Activated T-cell treated with anti-CD3 and anti-CD28 coated beads, Interleukin-2, amount 50 U/mL, for 24 hours (primary cell): ENCODE measurements at places on chromosomes 13 and 19.

DNA sequence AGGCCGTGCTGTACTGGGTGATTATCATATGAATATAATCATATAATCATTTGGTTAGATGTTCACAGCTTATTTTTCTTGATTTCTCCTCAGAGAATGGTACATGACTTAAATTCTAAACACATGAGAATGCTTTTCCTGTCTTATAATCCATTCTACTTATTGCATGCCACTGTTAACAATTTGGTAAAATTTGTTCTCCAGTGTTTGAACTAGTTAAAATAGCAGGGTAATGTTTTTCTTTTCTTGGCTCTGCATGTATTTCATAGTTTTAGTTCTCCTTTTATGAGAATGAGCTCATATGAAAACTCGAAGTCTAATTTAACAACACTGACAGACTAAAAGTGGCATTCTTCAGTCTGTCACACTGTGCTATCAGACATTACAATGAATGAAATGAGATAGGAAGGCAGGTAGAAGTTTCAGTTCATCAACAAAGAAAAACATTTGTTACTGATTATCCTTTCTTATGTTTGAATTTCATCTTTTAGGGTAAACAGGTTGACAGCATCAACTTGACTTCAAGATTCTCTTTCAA lies 10.2 kb downstream of the SPRYD7 start:
- DNase-seq, result no peak

GRCh38 chr13:51584731-51585672 lies 740 bp downstream of the WDFY2 start:
- DNase-seq, result no peak

DNA sequence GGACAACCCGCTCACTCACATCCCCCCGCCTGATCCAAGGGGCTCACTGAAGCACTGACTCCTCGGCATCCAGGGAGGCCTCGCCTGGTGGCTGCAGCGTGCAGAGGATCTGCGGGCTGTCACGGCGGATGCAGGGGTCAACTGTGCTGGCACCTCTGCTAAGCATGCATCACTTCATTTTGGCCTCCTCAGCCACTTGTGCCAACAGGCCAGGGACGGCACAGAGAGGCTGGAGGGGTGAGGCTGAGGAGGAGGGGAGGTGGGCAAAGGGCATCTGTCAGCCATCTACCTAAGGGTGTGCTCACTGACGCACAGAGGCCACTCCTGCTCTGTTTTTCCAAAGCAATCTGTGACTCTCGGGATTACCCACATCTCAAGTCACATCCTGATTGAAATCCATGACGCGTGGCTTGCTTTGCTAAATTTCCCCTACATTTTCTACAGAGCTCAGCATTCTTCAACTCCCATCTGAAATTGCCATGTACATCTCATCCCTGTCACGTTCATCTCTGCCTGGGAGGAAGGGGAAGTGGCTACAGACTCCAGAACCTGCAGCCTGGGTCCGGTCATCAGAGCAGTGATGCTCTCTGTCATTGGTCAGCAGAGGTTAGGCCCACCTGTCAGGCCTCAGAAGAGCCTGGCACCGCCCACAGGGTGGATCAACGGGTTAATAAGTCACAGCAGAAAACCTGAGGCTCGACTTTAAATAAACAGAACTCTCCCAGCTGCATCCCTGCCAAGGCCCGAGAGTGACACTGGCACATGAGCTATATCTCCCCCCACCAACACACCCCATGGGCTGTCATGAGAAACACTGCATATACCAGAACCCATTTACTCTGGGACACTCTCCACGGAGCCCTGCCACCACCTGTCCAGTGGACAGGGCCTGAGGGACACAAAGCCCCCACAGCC lies 17.6 kb downstream of the ELL start:
- no peak for DNase-seq

DNA sequence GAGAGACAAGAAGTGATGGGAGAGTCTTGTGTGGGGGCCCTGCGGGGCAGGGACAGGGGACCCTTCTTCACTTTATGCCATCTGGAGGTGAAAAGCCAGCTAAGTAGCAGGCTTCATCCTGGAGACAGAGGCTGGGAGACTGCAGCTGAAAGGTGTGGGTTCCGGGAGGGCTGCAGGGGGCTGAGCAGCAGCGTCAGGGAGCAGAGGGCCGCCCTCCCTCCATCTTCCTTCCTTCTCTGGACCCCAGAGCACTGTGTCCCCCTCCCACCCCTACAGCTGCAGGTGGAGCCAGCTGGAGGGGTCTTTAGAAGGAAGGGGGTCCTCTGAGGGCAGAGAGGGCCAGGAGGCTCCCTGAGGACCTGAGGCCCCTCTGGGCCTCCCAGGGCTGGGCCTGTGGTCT lies 96.6 kb downstream of the WTIP start:
- no peak for DNase-seq

DNA sequence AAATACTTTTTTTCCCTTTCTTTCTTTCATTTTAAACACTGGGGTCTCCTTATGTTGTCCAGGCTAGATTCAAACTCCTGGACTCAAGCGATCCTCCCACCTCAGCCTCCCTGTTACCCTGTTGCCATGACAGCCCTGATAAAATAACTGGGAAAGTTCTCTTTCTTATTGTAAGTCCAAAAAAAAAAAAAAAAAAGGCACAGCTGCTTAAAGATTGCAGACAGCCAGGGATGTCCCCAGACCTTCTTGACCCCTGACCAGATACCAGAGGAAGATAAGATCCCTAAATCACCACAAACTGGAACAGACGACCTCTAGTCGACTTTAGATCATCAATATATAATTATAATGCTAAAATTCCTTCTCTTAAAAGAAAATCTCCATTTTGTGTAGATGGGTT lies 1.1 kb upstream of the MVB12A start:
- DNase-seq, result no peak

DNA sequence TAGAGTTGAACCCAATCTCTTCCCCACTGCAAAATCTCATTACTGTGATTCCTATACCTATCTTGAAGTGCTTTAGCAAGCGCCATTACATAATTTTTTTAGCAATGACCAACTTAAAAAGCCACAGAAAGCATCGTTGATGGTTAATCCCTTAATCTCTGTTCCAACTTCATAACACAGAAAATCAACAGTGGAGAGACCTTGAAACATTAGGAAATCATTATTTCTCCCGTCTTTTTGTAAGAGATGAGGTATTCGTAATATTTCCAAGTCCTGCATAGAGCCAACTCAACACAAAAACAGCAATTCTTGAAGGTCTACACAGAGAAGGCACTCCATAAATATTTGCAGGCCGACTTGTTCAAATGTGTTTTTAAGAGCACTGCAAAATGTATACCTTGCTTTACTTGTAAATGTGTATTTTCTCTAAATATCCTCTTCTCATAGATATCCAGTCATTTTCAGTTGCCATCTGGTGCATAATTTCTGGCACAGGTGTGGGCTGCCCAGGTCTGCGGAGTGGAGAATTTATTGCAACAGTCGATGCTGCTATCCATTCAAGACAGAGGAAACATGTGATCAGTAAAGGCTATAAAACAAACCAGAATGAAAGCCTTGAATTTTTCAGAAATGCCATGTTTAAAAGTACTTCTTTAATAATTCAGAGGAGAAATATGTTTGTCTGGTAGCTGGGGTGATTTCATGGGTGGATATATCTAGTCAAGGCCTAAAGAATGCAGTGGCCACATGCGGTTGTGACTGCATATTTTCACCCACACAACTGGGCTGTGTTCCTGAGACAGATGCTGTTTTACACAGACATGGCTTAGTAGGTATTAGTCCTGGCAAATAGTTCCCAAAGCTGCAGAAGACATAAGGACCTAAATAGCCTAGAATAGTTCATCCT lies 234.3 kb upstream of the STARD13 start:
- no peak for DNase-seq

GRCh38 chr13:28251466-28251865 lies 113.1 kb downstream of the PAN3 start:
- no peak for DNase-seq

- DNase-seq, result no peak
These were observed 32.9 kb downstream of the RXFP2 start for GRCh38 chr13:31772231-31772630.

DNA sequence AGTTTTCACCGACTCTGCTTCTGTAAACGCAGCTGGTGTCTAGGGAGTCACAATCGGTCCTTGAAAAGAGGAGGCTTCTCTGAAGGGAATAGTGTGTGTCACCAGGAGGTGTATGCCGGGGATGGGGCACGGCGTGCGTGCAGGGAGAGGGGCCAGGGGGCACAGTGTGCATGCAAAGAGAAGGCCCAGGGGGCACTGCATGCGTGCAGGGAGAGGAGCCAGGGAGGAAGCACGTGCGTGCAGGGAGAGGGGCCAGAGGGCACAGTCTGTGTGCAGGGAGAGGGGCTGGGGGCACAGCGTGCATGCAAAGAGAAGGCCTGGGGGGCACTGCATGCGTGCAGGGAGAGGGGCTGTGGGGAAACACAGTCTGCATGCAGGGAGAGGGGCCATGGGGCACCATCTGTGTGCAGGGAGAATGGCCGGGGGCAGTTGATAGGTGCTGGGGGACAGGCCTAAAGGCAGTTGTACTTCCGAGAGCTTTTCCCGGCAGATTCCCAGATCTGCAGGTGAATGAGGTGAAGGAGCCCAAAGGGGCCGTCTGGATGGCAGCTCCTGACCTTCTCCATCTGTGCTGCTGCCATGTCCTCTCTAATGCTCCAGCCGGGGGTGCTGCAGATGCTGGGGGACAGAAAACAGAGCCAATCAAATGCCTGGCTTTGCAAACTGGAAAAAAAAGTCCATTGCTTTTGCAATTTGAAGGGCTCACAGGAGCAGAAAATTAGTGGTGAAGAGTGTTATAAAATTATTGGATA lies 36.4 kb downstream of the ATP11A start:
- DNase-seq, result no peak

- DNase-seq, result peak; percentile 89
These were observed 24.6 kb upstream of the BCL3 start for GRCh38 chr19:44723952-44724319.

GRCh38 chr13:48729856-48730255 lies 76.1 kb downstream of the CYSLTR2 start:
- DNase-seq, result no peak

GRCh38 chr19:37979547-37980082 lies 72.6 kb downstream of the SIPA1L3 start:
- DNase-seq, result no peak

DNA sequence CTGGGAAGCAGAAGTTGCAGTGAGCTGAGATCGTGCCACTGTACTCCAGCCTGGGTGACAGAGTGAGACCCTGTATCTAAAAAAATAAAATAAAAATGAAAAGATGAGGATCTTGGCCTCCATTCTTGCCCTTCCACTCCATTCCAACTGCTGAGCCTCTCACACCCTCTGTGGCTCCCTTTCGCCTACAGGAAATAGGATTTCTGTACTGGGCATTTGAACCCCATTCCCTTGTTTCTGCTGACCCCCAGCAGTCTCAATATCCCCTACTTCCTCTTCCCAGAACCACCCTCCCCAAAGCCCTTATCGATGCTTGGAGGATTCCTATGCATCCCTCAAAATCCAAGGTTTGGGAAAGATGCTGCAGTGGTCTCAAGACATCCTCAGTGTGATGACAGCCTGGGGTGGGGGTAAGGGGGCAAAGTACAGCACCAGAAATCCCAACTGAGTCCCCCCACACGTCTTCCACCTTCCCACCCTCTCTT lies 12.5 kb upstream of the GDF15 start:
- DNase-seq, result no peak

DNA sequence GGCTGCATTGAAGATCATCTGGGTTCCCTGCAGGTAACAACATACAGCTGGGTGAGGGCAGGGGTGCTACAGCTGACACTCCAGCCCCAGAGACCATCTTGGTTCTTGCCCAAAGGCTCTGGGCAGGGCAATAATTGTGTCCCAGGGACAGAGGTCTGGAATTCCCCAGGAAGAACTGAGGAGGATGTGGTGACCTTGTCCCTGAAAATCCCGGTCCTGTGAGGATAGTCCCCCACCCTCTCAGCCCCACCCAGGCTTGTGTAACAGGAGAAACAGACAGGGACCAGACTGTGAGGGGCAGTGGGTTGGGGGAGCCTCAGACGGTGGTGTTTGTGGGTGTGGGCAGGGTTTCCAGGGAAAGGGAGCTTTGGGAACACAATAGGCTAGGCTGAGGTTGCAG lies 63.5 kb downstream of the COLGALT1 start:
- DNase-seq, result no peak

- no peak for DNase-seq
These were observed 133.4 kb downstream of the LACC1 start for GRCh38 chr13:44012910-44013757.

GRCh38 chr13:28601581-28601980 lies 57.3 kb upstream of the POMP start:
- no peak for DNase-seq

DNA sequence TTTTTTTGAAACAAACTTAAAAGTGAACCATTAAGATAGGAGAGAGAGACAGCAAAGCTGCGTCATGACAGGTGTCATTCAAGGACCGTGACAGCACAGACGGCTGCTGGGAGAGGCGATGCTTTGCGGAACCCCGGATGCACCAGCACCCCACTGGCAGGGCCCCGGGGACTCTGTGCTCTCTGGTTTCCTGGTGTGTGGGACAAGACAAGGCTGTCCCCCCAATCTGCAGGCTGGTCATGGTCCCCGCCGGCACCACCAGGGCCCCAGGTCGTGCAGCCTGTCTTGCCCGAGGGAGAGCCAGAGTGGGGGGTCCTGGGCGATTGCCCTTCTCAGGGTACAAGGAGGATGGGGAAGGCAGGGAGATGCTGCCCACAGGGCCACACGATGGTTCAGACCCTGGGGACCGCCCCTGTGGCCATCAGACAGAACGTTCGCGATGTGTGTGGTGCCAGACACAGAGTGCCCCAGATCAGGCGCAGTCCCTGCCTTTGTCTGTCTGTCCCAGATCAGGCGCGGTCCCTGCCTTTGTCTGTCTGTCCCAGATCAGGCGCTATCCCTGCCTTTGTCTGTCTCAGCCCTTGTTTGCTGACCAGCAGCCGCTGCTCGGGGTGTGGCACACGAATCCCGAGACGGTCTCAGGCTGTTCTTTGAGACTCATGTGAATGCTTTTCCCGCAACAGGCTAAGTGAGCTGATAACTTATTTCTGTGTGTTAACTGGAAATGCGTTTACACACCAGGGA lies 36.1 kb downstream of the ADPRHL1 start:
- DNase-seq, result no peak

DNA sequence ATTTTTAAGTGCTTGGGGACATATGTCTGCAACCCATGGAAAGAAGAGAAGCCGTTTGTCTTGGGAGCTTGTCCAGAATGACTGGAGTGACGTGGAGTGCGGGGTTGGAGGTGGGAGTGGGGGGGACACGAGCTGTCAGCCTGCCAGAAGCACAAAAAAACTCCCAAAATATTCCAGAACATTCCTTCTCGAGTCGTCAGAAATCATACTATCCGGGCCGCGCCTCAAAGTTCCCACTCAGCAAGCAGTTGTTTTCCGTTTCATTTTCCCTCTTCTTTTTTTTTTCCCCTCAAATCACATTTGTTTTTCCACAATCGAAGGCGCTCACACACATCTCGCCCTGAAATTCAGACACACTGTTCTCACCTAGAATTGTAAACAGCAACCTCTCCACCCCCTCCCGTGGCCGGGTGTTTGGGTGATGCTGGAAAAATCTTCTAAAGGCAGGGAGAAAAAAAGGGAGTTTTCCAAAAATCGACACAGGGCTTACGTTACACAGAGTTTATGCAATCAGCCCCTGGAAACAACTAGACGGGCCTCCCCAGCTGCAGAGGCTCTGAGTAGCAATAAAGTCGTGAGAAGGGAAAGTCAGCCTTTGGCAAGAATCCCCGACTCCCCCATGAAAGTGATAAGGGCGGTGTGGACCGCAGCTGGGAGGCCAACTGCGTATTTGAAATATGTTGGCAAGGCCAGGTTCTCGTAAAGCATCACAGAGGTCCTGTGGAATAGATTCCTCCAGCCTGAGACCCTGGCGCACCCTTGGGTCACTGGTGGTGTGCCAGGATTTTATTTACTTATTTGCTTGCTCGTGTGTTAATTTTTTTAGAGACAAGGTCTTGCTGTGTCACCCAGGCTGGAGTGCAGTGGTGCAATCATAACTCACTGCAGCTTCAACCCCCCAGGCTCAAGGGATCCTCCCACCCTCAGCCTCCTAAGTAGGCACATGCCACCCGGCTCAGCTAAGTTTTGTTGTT lies 31.2 kb upstream of the KLF2 start:
- no peak for DNase-seq
